ENCODE measurements at places on chromosomes 16 and 17. TPM values are rescaled to one million over a fixed set of nuclear protein-coding genes. Genes with fewer than 3 reads are reported as not detected.
A peak's percentile ranks its signal among the peaks of the same experiment; 100 is the strongest.

Gene DOC2A
- not detected for polyA plus RNA-seq

GRCh38 chr16:57903656-57904055, 67.3 kb downstream of the CNGB1 start:
- no peak for DNase-seq

Gene CSH2
- polyA plus RNA-seq: not detected

Gene PARD6A
- 7.0 TPM for polyA plus RNA-seq

DNA sequence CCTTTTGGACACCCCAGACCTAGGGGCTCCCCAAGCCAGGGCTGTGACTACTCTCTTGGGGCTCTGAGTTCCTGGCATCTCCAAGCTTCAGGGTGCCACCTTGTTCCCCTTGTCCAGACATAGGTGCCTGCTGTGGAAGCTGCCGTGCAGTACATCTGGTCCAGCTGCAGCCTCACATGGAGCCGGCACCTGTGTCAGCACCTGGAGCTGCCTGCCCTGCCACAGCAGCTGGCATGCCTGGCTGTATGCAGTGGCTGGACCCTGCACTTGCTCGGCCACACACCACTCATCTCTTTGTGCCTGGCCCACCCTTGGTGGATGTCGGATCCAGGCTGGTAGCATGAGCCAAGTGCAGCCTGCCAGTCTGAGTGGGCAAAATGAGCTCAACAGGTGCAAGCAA, 775.8 kb downstream of the CDH11 start:
- no peak for DNase-seq

DNA sequence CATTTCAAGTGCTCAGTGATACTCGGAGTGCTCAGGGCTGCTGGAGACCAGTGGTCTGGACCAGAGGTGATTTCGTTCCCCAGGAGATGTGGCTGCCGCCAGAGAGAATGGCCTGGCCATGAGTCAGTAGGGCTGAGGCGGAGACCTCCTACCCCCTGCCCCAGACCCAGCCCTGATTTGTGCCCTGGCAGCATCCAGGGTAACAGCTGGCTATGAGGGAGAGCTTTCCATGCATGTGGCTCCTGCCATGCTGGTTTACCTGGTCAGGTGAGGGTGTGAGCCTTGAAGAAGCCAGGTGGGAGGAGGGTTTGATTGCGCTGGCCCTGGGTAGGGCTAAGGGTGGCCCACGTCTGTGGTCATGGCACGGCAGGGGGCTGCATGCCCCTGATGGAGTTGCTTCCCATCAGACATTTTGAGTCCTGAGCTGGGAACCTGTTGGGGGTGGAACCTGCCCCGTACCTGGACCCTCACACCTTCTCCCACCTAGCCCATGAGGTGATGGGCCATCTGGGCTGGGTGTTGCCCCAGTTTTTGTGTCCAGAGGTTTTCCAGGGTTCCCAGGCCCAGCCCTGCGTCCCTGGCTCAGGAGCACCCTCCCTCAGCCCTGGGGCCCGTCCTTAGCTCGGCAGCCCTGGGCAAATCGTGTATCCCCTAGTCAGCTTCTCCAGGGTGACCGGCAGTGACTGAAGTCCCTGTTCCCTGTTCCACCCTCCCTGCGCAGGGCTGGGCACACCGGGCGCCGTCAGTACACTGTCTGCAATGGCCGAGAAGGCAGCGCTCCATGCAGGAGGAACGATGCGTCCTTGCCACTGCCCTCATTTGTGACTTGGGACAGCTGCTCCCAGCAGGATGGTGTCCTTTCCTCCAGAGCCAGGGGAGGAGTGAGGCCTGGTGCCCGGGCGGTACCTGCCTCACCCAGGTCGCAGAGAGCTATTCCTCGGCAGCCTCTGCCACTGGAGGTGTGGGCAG, 9.0 kb upstream of the CSNK1D start:
- DNase-seq: no peak

- DNase-seq: no peak
These were observed 192 bp downstream of the FASN start for GRCh38 chr17:82097919-82098168.

- DNase-seq: no peak
These were observed 61.9 kb downstream of the OMG start for GRCh38 chr17:31235110-31235509.

Gene HCRT
- not detected for polyA plus RNA-seq

Gene COL1A1
- polyA plus RNA-seq: 17.9 TPM

DNA sequence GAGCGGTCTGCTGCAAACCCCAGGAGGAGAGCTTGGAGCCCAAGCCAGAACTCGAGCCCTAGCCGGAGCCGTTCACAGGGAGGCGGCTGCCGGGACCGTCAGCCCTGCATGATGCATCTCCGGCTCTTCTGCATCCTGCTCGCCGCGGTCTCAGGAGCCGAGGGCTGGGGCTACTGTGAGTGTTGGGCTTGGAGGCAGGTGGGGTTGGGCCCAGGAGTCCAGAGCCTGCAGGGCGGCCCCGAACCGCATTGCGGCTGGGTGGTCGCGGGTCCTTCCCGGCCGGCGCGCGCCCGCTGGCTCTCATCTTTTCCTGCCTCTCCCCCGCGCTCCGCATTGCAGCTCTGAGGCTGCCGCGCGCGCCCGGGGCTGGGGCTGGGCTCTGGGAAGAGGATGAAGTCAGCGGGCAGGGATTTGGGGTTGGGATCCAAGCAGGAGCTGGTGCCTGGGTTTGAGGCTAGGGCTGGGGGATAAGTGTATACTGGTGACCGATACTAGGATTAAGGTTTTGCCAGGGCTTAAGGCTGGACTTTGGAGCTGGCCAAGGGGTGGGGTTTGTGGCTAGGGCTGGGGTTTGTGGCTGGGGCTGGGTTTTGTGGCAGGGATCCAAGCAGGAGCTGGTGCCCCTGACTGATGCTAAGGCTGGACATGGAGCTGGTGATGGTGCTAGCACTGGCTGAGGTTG, 532 bp downstream of the CNTNAP1 start:
- DNase-seq: peak; percentile 87

- DNase-seq: peak; percentile 94
These were observed 43.2 kb downstream of the TSC2 start for GRCh38 chr16:2090777-2091546.

DNA sequence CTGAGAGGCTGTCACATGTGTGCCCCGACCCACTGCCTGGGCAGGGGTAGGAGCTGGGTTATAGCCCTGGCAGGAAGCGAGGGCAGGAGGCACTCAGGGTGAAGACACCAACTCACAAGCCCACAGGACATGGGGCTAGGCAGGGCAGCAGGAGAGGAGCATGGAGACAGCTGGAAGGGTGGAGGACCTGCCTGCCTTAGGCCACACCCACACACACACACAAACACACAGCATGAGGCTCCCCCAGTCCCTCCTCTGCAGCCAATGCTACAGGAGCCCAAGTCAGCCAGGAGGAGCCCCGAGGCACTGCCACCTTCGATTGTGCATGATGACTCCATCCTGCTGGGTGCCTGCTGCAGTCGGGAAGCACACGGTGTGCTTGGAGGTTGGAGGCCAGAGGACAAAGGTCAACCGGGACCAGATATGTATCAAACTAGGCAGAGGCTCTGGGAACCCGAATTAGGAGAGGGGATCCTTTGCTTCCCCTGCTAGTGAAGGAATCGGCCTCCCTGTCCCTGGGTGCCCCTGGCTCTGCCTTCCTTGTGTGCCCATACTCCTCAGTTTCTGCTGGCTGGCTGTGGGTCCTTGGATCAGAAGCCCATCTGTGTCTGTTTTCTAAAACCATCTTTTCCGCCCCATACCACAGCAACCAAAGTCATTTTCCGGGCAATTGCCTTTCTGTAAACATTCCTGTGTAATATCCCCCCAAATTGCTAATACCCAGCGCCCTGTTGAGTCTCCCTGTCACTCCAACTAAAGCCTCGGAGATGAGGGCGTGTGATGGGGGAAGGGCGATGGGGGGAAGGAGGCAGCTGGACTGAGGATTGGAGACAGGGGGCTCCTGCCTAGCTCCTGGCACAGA, 20.5 kb downstream of the SRCIN1 start:
- no peak for DNase-seq

GRCh38 chr17:73586921-73587602, 57.2 kb downstream of the SDK2 start:
- DNase-seq: no peak

Gene KRTAP2-3
- not detected for polyA plus RNA-seq

Gene PERCC1
- not detected for polyA plus RNA-seq

- DNase-seq: no peak
These were observed 515.8 kb upstream of the SALL1 start for GRCh38 chr16:51666821-51667220.

DNA sequence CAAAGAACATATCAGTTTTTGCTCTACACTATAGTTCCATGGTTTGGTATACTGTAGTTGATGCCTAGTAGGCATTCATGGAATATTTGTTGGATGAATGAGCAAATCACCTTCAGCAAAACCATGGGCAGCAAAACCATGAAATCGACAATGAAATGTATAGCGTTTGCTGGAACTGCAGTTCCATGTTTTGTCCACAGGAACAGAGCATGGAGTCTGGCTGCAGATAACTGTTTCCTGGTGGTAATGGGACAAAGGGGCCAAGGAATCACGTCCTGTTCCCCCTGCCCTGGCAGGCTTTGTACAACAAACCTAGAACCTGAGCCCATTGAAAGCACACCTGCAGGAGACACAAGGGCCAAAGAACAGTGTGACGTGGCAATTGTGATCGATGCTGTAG, 101.1 kb downstream of the USP31 start:
- DNase-seq: no peak

DNA sequence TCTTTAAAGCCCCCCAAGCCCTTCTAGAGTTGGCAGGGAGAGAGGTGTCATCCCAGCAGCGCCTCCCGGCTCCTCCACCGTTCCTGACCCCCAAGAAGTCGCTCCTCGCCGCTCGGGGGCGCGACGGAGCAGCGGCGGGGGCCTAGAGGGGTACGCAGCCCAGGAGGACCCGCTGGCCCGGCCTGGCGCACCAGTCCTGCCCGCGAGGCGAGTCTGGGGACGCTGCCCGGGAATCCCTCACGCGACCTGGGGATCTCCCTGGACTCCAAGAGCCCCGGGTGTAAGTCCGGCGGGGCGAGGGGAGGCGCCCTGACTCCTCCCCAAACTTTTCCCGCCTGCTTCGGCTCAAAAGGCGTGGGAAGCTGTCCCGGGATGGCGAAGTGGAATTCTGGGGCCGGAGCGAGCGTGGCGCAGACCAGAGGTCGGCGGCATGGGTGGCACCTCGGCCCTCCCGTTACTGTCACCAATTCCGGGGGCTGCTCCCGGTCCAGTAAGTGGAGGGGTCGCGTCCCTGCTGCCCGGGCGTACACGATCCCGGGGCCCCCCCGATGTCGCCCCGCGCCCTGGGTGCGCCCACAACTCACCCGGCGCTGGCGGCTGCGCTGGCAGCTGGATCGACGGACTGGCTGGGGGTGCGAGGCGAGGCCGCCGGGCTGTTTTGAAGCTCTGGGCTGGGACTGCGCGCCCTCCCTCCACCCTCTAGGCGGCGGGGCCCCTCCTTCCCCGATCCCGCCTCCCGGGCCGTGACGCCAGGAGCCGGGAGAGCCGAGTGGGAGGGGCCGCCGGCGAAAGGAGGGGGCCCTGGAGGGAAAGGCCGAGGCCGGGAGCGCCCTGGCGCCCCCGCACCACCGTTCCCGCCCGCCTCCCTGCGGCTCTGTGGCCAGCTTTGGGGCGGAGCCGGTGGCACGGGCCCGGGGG, at the start of gene EMP2:
EMP2 (minus strand) TSS at position 634 of the 918 bp plus-strand sequence. CDS start 32,981 bp downstream, outside the sequence.
- peak; percentile 85 for DNase-seq

- no peak for DNase-seq
These were observed 22.0 kb upstream of the PHLPP2 start for GRCh38 chr16:71746442-71747046.

- DNase-seq: no peak
These were observed 122.4 kb downstream of the RAB11FIP4 start for GRCh38 chr17:31513731-31514427.

GRCh38 chr17:6162216-6162615, 92.0 kb downstream of the WSCD1 start:
- no peak for DNase-seq

Gene ZMYND15
- 3.2 TPM for polyA plus RNA-seq

Gene UNC13D
- polyA plus RNA-seq: 17.9 TPM

- DNase-seq: no peak
These were observed 195.1 kb downstream of the CDRT15L2 start for GRCh38 chr17:20774472-20775135.

DNA sequence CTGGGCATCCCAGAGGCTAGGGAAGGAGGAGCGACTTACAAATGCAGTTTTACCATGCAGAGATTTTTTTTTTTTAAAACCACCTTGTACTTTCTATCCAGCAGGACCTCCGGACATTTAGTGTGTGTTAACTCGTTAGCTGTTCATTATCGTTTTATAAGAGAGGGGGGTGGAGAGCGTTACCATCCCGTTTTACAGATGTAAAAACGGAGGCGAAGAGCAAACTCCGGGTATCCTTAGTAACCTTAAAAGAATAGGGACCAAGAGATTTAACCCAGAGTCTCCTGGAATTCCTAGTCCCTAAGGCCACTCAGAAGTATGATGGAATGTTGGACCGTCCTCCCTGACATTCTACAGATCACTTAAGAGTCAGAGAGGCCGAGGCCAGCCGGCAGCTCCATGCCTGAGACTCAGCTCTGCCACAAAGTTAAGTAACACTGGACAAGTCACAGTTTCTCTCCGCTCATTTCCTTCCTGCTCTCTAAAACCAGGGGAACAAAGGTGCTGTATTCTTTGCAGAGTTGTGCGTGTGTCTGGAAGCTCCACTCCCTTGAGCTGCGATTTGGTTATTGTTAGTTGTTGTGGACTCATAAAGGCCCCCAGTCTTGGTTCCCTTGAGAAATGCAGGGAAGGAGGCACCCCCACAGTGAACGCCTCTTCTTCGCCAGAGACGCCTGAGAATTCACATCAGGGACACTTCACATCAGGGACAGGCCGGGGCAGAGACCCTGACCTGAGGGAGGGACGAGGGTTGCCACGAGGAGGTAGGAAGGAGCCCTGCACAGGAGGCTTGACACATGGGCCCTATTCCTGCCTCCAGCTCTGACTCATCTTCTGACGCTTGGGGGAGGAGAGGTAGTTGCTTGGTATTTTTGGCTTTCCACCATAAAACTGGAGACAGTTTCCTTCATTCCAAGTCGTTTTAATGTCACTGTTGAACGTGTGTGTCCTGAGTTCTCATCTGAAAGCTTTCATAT, 1.2 kb downstream of the DUSP14 start:
- no peak for DNase-seq

GRCh38 chr17:55228683-55229192, 36.0 kb upstream of the HLF start:
- DNase-seq: no peak

Gene IGSF6
- polyA plus RNA-seq: 1.7 TPM

GRCh38 chr16:75304521-75305363, 53.3 kb upstream of the BCAR1 start:
- peak; percentile 64 for DNase-seq

- DNase-seq: no peak
These were observed 99.8 kb downstream of the NLK start for GRCh38 chr17:28142305-28142704.

Gene DBNDD1
- polyA plus RNA-seq: 5.8 TPM

DNA sequence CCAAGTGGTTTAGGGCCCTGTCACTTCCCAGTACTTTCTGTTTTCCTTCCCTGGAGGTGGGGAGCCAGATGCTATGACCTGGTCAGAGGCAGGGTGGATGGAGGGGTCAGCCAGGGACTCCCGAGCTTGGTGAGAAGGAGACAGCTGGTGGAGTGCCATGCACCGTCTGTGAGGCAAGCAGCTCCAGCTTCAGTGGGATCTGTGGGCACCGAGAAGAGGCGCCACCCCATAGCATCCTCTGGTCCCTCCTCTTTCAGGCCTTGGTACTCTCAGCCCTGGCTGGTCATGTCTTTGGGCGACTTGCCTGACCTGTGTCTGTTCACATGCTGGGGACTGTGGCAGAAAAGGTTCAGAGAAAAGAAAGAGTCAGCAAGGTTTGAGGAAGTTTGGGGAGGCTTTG, 299.3 kb upstream of the N4BP1 start:
- DNase-seq: no peak

- DNase-seq: no peak
These were observed 65.7 kb downstream of the FBXL20 start for GRCh38 chr17:39335704-39336223.
